ENCODE measurements at places on chromosomes 16 and 17.

- peak within 1 kb of the TSS; percentile 89 for H3K4me3 ChIP-seq
- H3K27me3 ChIP-seq: no peaks in the 10 kb centered on the region
- H3K36me3 ChIP-seq: no peaks in the 10 kb centered on the region
Measured at GRCh38 chr17:1516388-1517161, at the start of gene INPP5K. Gene INPP5K (minus strand): TSS chr17:1516612. CDS start chr17:1516499, 113 bp downstream.

- H3K4me3 ChIP-seq: no peak overlapping the region
- DNase-seq: no peak
- H3K36me3 ChIP-seq: no peaks in the 10 kb centered on the region
Measured at GRCh38 chr16:9484881-9485280, 393.4 kb downstream of the HAPSTR1 start.

GRCh38 chr16:80103463-80103862, 437.3 kb upstream of the DYNLRB2 start:
- DNase-seq: no peak
- H3K36me3 ChIP-seq: no peaks in the 10 kb centered on the region
- no peaks in the 10 kb centered on the region for H3K4me1 ChIP-seq
- no peaks in the 10 kb centered on the region for H3K27me3 ChIP-seq
- H3K4me3 ChIP-seq: no peak overlapping the region
- H3K27ac ChIP-seq: no peak overlapping the region

DNA sequence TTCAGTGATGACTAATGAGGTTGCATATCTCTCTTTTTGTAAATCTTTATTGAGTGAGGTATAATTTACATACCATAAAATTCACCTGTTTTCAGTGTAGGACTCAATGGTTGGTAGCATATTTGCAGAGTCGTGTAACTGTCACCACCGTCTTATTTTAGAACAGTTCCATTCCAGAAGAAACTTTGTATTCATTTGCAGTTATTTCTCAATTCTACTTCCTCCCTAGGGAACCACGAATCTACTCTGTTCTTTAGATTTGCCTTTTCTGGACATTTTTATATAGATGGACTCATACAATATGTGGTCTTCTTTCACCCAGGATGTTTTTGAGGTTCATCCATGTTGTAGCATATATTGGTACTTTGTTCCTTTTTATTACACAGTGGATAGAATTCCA, 3.7 kb downstream of the FTO start:
- no peak overlapping the region for H3K4me3 ChIP-seq
- no peak overlapping the region for H3K27ac ChIP-seq
- no peak for DNase-seq
- peaks cover 30% of the 10 kb centered on the region for H3K4me1 ChIP-seq

DNA sequence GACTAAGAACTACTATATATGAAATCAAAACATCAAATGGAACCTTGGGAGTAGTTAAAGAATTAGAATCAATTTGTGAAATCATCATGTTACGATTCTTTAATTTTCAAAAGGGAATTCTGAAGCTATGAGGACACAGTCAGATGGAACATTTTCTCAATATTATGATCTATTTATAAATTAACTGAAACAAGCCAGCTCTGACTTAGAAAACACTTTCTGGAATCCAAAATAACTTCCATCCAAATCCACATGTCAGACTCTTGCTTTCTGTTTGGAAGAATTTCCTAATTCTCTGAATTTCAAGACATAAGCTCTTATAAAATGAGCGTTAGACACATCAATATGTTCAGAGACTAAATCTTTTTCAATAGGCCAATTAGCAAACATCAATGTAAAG, 737.7 kb upstream of the SOX9 start:
- H3K4me3 ChIP-seq: no peak overlapping the region
- H3K27me3 ChIP-seq: no peaks in the 10 kb centered on the region
- no peaks in the 10 kb centered on the region for H3K4me1 ChIP-seq
- H3K36me3 ChIP-seq: no peaks in the 10 kb centered on the region

- no peak for DNase-seq
- no peaks in the 10 kb centered on the region for H3K27me3 ChIP-seq
- H3K4me3 ChIP-seq: no peak overlapping the region
- no peaks in the 10 kb centered on the region for H3K4me1 ChIP-seq
- H3K27ac ChIP-seq: no peak overlapping the region
Measured at GRCh38 chr16:67120025-67120424, 10.3 kb downstream of the PHAF1 start.

- peak overlapping the region; percentile 98 for H3K27ac ChIP-seq
- H3K36me3 ChIP-seq: no peaks in the 10 kb centered on the region
- no peak for DNase-seq
- peaks cover 73% of the 10 kb centered on the region for H3K4me1 ChIP-seq
Measured at GRCh38 chr16:87384162-87384874, 742 bp upstream of the FBXO31 start.

DNA sequence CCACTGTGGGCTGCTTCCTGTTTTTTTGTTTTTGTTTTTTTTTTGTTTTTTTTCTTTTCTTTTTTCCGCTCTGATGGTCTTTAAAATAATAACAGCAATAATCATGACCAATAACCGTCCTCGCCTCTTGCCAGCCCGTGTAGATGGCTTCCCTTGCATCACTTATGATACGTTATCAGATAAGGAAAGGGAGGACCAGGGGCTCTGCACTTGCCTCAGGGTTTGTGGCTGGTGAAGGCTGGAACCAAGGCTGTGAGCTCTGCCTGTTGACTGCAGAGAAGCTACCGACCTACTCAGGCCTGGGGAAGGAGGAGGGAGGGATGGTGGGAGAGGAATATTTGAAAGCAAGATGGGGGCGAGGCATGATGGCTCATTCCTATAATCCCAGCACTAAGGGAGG, 114.0 kb upstream of the SDK2 start:
- no peaks in the 10 kb centered on the region for H3K27me3 ChIP-seq
- no peaks in the 10 kb centered on the region for H3K4me1 ChIP-seq
- H3K4me3 ChIP-seq: no peak overlapping the region
- no peak for DNase-seq

GRCh38 chr16:3282103-3282729, 1.1 kb upstream of the ZNF263 start:
- H3K27me3 ChIP-seq: no peaks in the 10 kb centered on the region
- H3K4me3 ChIP-seq: peak overlapping the region; percentile 91
- peak overlapping the region; percentile 97 for H3K27ac ChIP-seq
- peaks cover 27% of the 10 kb centered on the region for H3K36me3 ChIP-seq
- peaks cover 29% of the 10 kb centered on the region for H3K4me1 ChIP-seq

DNA sequence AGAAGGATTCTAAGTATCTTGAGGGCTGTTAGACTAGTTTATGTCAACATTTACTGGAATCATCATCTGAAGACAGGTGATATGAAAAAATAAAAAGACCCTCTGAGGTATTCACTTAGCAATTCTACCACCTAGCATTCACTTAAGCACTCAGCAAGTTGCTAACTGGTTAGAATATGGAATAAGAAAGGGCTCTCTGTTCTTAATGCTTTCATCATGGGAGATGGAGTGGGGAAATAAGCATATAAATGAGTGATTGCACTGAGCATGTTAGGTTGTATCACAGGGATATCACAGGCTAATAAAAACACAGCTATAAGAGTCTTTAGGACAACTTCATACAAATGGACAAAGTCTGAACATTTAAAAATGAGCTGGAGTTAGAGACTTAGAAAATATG, 1238.8 kb downstream of the CDH11 start:
- H3K4me1 ChIP-seq: no peaks in the 10 kb centered on the region
- no peak overlapping the region for H3K4me3 ChIP-seq
- no peak overlapping the region for H3K27ac ChIP-seq
- DNase-seq: no peak

DNA sequence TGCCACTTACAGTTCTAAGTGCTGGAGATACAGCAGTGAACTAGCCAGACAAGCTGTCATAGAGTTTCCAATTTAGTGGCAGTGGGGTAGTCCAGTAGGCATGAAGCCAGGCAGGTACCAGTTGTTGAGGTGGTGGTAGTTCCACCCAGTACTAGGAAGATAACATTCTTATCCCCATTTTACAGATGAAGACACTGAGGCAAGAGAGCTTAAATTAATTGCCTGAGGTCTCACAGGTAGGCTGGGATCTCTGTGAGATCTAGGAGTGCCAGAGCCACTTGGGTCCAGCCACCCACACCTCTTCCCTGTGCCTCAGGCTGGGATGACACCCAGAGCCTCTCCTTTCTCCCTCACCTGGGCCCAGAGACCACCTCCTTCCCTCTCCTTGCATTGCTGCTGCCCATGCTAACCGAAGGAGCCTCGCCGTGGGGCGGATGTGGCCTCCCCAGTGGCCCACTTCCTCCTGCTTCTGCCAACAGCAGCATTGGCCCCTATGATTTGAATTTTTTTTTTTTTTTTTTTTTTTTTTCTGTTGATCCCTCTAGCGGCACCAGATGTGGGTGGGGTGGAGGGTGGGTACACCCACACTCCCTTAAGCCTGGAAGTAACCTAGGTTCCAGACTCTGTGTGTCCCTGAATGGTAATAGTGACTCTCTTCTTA, 114.0 kb downstream of the PRKCB start:
- H3K27me3 ChIP-seq: no peaks in the 10 kb centered on the region
- H3K4me1 ChIP-seq: peaks cover 9% of the 10 kb centered on the region
- no peak for DNase-seq

GRCh38 chr17:51721730-51722129, 436.8 kb downstream of the CA10 start:
- no peak overlapping the region for H3K4me3 ChIP-seq
- DNase-seq: no peak
- H3K27ac ChIP-seq: no peak overlapping the region
- no peaks in the 10 kb centered on the region for H3K4me1 ChIP-seq

DNA sequence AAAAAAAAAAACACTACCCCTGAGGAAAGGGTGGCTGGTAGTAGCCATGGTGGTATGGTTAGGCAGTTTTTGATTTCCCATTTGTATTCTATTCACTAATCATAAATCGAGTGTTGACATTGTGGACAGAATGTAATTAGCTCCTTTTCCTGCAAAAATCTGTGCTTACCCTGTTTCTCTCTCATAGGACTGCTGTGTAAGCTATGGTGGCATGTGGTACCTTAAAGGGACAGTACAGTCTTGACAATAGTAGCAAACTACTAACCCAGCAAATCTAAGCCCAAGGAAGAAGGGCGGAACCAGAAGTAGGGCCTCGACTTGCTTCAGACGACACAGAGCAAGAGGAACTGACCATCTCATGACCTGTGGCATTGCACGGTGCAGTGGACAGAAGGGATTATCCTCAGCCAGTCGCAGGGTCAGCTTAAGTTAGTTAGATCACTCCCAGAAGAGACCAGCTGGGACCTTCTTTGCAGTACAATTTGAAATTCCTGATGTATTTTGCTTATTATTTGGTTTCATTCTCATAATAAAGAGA, 36.3 kb downstream of the POLR3E start:
- H3K27me3 ChIP-seq: no peaks in the 10 kb centered on the region
- no peaks in the 10 kb centered on the region for H3K36me3 ChIP-seq
- H3K27ac ChIP-seq: no peak overlapping the region

GRCh38 chr16:29900102-29900887, at the start of gene ASPHD1:
Gene ASPHD1 (plus strand): TSS chr16:29900488. CDS start chr16:29900972, 484 bp downstream.
- DNase-seq: no peak
- H3K36me3 ChIP-seq: no peaks in the 10 kb centered on the region
- H3K4me1 ChIP-seq: peaks cover 22% of the 10 kb centered on the region
- H3K27me3 ChIP-seq: peaks cover 3% of the 10 kb centered on the region
- peak within 1 kb of the TSS; percentile 53 for H3K4me3 ChIP-seq

- H3K36me3 ChIP-seq: no peaks in the 10 kb centered on the region
- no peak overlapping the region for H3K4me3 ChIP-seq
- DNase-seq: no peak
- no peaks in the 10 kb centered on the region for H3K27me3 ChIP-seq
Measured at GRCh38 chr17:48416971-48417370, 13.0 kb downstream of the SKAP1 start.

DNA sequence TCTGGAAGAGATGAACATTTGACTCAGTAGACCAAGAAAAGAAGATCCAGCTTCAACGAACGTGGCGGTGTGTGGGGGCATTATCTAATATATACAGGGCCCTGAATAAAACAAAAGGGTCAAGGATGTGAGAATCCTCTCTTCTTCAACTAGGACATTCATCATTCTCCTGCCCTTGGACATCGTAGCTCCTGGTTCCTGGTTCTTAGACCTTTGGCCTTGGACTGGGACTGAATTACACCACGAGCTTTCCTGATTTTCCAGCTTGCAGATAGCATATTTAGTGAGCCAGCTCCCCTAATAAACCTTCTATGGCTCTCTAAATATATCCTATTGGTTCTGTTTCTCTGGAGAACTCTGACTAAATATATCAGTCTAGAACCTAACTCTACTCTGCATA, 29.5 kb upstream of the HELZ start:
- H3K4me1 ChIP-seq: no peaks in the 10 kb centered on the region
- H3K27ac ChIP-seq: no peak overlapping the region
- no peak for DNase-seq
- H3K4me3 ChIP-seq: no peak overlapping the region

DNA sequence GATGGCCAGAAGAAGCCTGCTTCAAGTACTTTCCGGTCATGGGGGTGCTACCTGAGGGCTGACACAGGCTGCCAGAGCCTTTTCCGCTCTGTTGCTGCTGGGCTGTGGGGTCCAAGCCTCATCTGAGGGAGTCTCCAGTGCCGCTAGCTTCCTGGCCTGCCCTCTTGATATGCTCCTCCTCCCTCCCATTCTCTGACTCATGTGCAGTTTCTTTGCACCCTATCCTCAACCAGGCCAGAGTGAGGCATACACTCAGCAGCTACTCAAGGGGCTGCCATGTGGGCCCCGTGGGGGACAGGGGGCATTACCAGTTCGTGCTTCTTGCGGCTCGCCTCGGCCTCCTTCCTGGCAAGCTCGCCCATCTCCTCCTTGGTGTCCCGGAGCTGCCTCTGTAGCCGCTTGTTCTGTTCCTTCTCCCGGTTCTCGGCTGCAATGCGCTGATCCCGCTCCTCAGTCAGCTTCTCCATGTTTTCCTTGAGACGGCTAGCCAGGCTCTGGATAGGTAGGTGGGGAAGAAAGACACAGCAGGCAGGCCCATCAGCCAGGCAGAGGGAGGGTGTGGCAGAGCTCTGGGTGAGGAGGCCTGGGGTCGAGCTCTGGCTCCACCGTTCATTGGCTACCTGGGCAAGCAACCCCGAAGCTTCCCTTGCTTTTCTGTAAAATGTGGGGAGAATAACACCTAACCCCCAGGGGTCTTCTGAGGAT, 43.8 kb downstream of the PIPOX start:
- no peaks in the 10 kb centered on the region for H3K4me1 ChIP-seq
- H3K4me3 ChIP-seq: no peak overlapping the region
- H3K36me3 ChIP-seq: peaks cover 74% of the 10 kb centered on the region
- H3K27ac ChIP-seq: no peak overlapping the region
- no peak for DNase-seq

- H3K27ac ChIP-seq: no peak overlapping the region
- no peak overlapping the region for H3K4me3 ChIP-seq
- H3K4me1 ChIP-seq: no peaks in the 10 kb centered on the region
- DNase-seq: no peak
Measured at GRCh38 chr17:46916211-46916610, 6.7 kb upstream of the GOSR2 start.

GRCh38 chr17:42784811-42785592, 4.6 kb downstream of the WNK4 start:
- no peaks in the 10 kb centered on the region for H3K36me3 ChIP-seq
- no peak overlapping the region for H3K27ac ChIP-seq
- no peak for DNase-seq
- peaks cover 4% of the 10 kb centered on the region for H3K27me3 ChIP-seq
- H3K4me1 ChIP-seq: peaks cover 17% of the 10 kb centered on the region

- H3K27ac ChIP-seq: no peak overlapping the region
- H3K27me3 ChIP-seq: no peaks in the 10 kb centered on the region
- H3K4me3 ChIP-seq: no peak overlapping the region
- no peaks in the 10 kb centered on the region for H3K4me1 ChIP-seq
- DNase-seq: no peak
Measured at GRCh38 chr17:4818276-4818675, 11.3 kb downstream of the PLD2 start.

Measured in vagina (tissue), 2 donors.